ENCODE measurements at places on chromosomes 4 and X.

- no peak for DNase-seq
Observed at GRCh38 chr4:158644760-158645159, 26.9 kb downstream of the C4orf46 start.

DNA sequence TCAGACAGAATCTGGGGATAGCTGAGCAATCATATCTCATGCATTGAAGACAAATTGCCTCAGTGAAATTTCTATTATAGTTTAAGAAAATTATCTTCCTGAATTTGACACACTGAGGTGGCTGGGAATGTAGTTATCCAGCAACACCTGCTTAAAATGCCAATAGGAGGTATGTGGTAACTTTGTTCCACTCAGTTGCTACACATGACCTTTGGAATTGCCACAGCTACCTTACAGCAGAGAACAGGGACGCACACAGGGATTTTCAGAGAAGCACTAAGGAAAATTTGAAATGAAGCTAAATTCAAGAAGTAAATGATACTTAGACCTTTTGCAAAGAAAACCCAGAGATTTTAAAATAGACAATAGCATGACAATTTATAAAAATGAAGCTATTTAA, 264.6 kb downstream of the IL1RAPL1 start:
- DNase-seq, result no peak

- no peak for DNase-seq
Observed at GRCh38 chr4:33296876-33297455, 2576.8 kb downstream of the PCDH7 start.

DNA sequence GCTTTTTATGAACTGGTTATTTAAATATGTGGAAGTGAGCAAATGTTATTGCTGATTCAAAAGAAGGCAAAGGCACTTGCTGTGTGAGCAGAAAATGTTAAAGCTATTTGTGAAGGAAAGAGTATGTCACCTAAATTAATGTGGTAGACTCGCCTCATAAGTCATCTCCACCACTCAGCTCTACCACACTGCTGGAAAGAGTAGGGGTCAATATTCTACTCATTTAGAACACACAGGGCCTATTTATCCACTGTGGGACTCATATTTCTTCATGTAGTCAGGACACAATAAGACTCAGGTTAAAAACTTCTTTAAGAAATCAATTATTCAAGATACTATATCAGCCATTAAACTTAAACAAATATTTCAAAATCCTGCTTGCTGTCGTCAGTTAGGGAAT, 106.5 kb downstream of the SLC7A11 start:
- no peak for DNase-seq

GRCh38 chrX:119736206-119736764, 22.1 kb upstream of the SOWAHD start:
- DNase-seq, result no peak

GRCh38 chr4:38101563-38101962, 141.4 kb downstream of the PTTG2 start:
- no peak for DNase-seq

- no peak for DNase-seq
Observed at GRCh38 chr4:128284317-128284716, 3.3 kb downstream of the PGRMC2 start.

DNA sequence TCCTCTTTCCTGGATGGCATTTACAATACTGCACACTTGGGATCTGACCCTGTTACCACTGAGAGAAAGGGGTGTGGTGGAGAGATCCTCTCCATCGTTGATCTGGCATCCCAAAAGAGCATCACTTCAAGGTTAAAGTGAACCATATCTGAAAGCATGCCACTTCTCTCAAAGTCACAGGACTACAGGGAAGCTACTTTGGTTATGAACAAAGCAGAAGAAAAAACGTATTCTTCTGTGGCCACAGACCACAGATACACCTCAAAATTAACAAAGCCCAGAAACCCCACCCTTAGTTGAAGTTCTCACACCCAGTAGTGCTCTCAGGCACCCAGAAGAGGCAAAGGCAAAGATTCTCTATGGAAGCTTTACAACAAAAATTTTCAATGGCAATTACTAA, 108.3 kb downstream of the JADE1 start:
- DNase-seq, result no peak

DNA sequence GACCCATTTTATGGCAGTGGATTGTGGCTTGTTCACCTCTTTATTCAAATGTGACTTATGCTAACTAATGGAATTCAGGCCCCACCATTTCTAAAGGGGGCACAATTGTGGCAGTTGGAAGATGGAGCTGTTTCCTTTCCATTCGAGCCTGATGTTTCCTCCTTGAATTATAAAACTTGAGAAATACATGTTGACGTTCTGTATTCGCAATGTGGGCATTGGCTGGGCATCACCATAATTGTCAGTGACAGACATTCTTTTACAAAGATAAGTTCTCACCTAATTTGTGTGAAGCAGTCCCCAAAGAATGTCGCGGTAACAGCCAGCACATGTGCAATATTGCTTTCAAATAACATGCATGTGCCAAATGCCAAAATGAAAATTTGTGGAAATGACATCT, 1070.2 kb upstream of the TENM3 start:
- no peak for DNase-seq

GRCh38 chrX:39822133-39822748, 275.5 kb downstream of the BCOR start:
- DNase-seq, result no peak

Data from adrenal gland (tissue), 19 donors.